Pancreas (tissue), 10 donors: ENCODE measurements at places on chromosomes 7 and 10.

DNA sequence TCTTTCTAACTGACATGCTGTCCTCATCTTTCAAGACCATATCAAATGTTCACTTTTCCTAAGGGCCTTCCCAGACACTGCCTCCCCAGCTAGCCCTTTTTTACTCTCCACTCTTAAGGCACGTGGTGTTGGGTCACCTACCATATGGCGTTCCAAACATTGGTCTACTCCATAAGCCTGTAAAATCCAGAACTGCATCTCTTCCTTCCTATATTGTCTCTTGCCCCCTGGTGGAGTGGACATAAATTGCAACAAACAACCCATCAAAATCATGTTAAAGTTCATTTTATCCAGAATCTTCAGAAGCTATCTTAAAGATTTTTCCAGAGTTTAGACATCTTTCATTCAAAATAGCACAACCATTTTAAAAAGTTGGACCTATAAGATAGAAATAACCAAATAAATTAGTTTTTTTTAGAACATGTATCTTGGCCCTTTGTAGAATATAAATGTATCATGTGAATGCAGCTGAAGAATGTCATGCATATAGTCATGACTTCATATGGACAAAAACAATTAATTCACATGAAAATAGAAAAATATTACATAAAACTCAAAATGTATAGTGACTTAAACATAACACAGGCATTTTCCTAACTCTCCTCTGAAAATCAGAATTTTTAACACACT lies 180.6 kb upstream of the CHRM2 start:
- DNase-seq: no peak

- no peak for DNase-seq
Measured at GRCh38 chr7:149216402-149216801, 21.1 kb downstream of the ZNF282 start.

DNA sequence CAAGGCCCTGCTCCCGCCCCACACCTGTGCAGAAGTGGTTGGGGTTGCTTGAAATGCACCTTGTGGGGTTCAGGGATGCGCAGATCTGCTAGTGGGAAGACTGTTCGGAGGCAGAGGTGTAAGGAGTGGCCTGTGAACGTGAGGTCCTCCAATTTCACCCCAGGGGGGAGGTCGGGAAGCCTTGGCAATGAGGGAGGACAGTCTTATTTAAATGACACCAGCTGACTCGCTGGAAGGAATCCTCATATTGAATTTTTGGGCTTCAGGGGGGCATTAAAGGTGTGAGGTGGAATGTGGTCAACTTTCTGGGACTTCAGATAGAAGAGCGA lies 218.8 kb upstream of the CELF2 start:
- DNase-seq: no peak

- no peak for DNase-seq
Measured at GRCh38 chr10:63384675-63385074, 81.1 kb downstream of the JMJD1C start.

DNA sequence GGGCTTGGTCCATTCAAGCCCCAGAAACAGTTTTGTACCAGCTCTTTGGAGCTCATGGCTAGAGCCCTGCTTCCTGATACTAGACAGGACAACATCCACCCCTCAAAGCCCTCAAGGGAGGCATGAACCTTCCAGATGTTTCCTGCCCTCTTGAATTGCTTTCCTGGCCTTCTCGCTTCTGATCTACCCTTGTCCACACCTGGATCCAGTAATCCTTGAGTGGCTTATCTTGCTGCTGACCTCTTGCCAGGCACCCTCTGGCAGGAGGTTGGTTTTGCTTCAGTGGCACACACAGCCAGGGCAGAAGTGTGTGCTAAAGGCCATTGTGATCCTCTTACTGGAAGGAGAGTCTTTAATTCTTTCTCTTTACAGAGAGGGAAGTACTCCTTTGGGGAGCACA lies 495.8 kb downstream of the PLXNA4 start:
- no peak for DNase-seq

DNA sequence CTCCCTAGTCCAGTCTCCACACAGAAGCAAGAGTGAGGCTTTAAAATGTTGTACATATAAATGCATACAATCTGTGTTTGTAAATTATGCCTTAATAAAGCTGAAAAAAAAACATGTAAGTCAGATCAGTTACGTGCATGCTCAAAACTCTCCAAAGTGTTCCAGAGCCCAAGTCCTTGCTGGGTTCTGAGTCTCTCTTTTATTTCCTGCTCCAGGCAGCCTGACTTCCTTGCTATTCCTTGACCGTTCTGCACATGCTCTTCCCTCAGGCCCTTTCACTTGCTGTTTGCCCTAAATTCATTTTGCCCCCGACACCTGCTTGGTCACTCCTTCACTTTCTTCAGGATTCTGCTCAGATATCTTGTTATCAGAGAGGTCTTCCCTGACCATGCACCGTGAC lies 770.1 kb downstream of the PHTF2 start:
- DNase-seq: no peak

DNA sequence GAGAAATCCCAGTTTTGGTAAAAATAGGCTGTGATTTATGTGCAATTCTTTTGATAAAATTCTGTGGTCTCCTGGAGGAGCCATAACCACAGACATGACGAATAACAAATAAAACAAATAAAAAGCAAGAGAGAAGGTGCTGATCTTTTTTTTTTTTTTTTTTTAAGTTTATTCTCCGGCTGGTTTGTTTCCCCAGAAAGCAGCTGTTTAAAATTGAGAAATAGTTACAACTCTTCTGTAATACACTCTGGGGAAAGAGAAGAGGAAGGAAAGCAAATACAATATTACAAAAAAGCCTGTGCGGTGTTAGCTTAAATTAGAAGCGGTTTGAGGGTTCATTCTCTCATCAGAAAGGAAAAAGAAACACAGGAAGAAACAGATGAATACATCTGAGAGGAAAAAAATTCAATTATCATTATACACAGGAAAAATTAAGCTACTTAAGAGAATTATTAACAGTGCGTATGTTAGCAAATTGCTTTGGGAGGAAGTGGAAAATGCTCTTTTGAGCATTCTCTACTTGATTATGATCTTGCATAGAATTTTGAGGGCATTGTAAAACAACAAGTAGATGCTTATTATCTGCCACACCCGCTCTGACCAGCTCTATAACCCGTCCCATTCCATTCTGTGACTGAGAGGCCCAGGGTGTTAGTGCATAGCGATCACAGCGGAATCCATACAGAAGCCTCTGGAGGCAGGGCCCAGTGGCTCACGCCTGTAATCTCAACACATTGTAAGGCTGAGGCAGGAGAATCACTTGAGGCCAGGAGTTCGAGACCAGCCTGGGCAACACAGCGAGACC lies 40.6 kb upstream of the WAC start:
- no peak for DNase-seq

DNA sequence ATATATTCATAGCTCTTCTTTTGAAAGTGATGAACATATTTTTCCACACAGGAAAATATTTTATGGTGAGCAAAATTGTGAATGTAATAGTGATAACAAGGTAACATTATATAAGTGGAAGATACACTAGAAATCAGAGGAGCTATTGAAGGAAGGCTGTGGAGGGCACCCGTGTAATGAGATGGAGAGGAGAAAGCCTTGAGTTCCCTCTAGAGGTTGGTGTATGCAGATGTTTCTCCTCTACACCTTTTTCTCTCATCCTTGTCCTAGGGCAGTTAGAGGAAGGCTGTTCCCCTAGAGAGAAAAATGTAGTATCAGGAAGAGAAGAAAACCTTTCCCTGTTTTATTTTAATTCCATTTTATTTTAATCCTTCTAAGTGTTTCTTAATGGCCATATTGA lies 54.6 kb upstream of the NRG3 start:
- no peak for DNase-seq

- DNase-seq: no peak
Measured at GRCh38 chr10:111973306-111973705, 210.3 kb downstream of the GPAM start.

DNA sequence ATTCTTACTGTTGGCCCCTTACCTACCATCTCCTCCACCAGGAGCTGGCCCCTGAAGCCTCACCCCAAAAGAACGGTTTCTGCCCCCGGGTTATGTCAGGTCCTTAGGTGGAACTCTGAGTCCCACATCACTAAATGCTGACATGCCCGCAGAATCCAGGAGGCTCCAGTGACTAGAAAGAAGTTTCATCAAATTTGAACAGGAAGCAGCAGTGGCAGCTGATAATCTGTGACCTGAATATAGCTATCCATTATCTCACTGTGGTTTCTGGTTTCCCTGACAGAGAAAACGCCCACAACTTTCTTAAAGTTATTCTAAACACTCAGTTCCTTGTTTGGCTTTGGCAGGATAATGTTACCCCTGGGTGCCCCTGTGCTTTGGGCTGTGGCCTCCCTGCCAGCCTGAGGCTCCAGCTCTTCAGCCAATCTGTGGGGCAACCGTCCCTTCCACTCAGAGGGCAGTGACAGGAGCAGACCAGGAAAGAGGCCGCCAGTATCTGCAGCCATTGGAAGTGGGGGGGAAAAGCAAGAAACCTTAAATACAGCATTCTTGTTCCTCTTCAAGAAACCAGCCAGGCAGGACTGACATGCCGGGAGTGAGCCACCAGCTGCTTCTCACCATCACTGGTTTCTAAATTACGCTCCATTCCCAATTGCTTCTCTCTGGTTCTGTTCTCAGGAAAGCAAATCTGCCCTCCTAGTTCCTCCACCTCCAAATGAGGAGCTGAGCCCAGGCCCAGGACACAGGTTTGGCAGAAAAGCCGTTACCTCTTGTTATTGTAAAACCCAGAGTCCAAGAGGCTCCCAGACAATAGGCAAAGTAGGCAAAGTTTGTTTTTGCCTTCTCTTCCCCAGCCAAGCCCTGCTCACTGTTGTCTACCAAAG lies 41.2 kb upstream of the VCL start:
- DNase-seq: no peak

GRCh38 chr10:51422311-51423120 lies 276.9 kb downstream of the CSTF2T start:
- peak; percentile 65 for DNase-seq

DNA sequence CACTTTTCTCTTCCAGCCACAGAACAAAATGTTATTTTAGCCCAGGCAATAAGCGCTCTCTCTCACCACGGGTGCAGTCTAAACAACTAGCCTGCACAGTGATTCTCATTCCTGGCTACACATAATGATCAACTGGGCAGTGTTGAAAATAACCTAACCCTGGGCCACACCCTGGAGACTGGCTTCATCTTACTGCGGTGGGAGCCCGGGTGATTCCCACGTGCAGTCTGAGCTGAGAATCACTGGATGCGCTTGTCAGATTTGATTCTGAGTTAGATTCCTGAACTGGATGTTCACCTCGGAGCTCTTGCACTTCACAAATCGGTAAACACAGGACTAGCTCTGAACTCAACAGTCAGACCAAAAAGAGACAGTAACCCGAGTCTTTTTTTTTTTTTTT lies 14.9 kb downstream of the ZC3HAV1 start:
- no peak for DNase-seq

DNA sequence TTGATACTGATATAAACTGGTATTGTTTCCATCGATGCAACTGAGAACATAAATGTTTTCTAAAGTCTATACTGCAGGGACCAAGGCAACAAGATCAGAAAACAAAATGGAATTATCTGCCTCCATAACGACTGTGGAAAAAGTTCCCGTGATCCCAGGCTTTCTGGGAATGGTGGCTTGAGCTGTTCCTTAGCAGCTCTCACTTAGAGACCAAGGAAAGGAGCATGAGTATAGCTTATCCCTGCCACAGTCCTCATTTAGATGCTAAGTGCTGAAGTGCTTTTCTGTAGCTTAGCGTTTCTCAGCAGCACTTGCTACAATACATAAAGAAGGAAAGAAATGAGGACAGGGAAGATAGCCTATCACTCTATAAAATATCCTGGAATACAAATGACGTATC lies 5.5 kb downstream of the WNT8B start:
- no peak for DNase-seq

DNA sequence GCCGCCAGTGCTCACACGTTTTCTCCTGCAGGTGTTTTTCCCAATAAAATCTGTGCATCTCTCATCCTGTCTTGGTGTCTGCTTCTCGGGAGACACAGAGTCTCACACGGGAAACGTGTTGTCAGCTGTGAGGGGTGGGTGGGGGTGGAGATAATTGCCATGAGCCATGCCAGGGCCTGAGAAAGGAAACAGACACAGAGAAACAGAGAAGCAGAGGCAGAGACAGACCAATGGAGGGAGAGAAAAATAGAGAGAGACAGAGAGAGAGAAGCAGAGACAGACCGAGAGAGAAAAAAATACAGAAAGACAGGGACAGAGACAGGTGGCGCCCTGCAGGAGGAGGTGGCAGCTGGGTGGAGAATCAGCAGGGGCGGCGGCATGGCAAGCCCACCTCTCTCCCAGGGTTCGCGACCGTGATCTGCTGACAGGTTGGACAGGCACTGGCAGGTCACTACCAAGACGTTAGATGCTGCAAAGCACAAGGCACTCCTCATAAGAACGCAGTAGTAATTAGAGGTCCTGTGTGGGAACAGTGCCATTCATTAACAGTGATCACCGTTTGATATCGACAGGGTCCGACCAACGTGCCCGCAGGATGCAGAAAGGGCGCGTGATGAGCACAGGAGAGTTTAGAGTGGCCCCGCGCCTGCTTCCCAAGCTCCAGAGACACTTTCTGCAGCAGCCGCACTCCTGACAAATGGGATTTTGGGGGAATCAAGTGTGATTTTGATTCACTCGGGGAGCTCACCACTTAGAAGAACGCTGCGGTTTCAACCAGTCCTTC lies 70.5 kb upstream of the INSIG1 start:
- no peak for DNase-seq

DNA sequence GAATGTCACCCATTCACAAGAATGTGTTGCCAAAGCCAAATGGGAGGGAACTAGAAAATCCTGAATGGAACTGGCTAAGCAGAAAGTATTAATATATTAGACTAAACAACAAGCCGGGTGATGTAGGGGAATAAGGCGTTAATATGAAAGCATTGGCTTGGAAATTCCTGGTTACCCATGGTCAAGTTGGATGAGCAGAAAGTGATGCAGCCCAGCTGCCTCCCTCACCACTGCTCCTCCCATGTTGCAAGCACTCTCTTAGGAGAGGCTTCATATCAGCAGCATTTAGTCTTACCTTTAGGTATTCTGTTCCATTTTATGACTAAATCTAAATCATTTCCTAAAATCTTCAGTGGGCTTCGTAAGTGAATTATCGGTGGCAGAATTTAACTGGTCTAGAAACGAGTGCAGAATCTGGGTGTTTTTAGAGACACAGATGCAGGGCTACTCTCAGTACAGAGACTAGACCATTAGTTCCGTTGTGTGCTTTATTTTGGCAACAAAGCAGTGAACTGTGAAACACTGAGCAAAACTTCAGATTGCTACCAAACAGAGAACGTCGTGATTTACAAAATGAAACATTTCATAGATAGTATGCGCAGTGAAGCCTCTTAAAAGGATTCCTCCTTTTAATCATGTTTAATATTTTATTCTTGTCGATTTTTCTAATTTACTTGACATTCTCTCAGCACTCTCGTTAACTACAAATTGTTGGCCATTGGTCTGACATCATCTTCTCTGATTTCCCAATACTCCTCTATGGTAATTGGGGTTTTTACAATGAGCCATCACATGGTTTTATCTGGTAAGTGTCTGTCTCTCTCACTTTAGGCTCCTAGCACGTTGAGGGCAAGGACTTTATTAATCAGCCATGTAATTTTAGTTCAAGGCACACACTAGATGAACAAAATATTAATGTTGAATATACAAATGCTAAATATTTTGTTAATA lies 22.0 kb upstream of the HGF start:
- no peak for DNase-seq
